Hypothalamus (tissue), 51 donors: ENCODE measurements at places on chromosomes 3 and 15.

- no peak for DNase-seq
Measured at GRCh38 chr3:129619726-129620162, 13.3 kb upstream of the PLXND1 start.

GRCh38 chr15:55247766-55248427 is 41.7 kb downstream of the RAB27A start:
- no peak for DNase-seq

- no peak for DNase-seq
Measured at GRCh38 chr3:63585927-63586326, 66.5 kb upstream of the SNTN start.

DNA sequence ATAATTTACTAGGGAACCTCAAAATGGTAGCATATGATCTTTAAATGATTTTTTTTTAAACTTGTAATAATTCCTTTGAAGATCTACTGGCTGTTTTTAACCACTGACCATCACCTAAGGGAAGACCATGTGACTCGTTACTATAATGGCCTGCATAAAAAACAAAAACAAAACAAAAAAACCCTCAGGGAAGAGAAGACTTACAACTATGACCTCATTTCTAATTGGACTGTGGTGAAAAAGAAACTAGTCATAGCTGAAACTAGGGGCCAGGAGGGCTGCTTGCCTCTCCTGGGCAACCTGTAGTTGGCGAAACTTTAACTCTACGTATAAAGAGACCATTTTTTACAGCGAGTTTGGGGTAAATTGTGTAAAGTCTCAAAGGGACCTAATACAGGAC is 23.0 kb downstream of the PAQR9 start:
- no peak for DNase-seq

- no peak for DNase-seq
Measured at GRCh38 chr3:128987302-128988100, 6.4 kb downstream of the CFAP92 start.

- DNase-seq = no peak
Measured at GRCh38 chr3:89179355-89180001, 72.1 kb downstream of the EPHA3 start.

- DNase-seq = no peak
Measured at GRCh38 chr3:196849180-196849741, 18.5 kb upstream of the SENP5 start.

DNA sequence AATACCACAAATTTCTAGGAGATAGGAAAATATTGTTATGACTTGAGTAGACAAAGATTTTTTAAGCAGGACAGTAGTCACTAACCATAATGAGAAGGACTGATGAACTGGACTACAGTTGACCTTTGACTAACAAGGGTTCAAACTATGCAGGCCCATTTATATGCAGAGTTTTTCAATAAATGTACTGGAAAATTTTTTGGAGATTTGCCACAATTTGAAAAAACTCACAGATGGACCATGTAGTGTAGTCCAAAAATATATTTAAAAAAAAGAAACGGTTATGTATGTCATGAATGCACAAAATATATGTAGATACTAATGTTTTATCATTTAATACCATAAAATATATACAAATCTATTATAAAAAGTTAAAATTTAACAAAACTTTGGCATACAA is 151.8 kb downstream of the LRRN1 start:
- no peak for DNase-seq

GRCh38 chr3:123406598-123406997 is 42.3 kb downstream of the ADCY5 start:
- DNase-seq = peak; percentile 14

DNA sequence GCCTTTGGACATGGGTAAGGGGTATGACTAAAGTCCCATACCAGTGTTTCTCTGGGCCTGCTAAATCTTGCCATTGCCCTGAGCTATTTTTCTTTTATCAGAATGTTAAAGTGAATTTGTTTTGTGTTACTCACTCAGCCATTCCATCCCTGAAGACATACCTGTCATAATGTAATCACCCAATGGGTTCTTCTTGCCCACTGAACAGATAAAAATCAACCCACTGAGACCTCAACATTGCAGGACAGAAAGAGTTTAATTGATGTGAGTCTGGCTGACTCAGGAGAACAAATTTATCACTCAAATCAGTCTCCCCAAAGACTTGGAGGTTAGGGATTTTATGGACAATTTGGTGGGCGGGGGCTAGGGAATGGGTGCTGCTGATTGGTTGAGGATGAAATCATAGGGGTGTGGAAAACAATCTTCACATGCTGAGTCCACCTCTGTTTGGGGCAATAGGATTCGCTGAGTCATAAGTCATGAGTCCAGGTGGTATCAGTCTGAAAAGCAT is 47.4 kb downstream of the ILDR1 start:
- DNase-seq = no peak

GRCh38 chr3:59381282-59381681 is 331.5 kb upstream of the CFAP20DC start:
- DNase-seq = no peak

DNA sequence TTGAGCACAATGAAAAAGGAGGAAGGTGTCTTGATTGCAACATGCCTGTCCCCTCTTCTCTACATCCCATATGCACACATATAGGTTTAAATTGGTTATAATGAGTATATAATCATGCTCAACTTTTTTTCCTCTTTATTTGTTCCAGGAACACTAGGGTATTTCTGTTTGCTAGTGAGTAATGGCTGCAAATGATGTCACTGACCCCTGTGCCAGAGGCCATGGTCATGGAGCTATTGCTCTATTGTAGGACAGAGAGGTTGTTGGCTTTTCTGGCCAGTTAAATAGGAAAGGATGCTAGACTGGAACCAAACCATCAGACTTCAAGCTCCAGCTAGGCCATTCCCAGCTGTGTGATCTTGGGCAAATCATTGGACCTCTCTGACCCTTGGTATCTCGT is 9.6 kb downstream of the ARHGEF3 start:
- no peak for DNase-seq

DNA sequence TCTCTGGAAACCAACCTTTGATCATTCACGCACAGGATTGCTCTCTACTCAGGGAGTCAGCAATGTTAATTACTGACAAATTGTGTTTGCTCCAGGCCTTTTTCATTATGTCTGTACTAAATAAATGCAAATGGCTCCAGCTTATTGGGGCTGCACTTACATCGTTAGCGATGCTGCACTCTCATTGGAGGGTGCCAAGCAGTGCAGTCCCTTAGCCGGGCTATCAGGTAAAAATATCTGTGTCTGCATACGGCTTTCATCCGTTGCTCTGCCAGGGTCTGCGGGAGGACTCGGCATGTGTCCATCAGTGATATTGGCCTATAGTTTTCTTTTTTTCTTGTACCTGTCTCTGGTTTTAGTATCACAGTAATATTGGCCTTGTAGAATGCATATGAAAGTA is 471.5 kb upstream of the CADM2 start:
- no peak for DNase-seq

GRCh38 chr15:49573421-49573820 is 47.2 kb downstream of the FAM227B start:
- DNase-seq = no peak

GRCh38 chr15:47394286-47394809 is 323.0 kb upstream of the SEMA6D start:
- no peak for DNase-seq

- no peak for DNase-seq
Measured at GRCh38 chr3:74000725-74001124, 376.0 kb upstream of the PDZRN3 start.

GRCh38 chr3:109387201-109387600 is 49.9 kb upstream of the DPPA4 start:
- DNase-seq = no peak

DNA sequence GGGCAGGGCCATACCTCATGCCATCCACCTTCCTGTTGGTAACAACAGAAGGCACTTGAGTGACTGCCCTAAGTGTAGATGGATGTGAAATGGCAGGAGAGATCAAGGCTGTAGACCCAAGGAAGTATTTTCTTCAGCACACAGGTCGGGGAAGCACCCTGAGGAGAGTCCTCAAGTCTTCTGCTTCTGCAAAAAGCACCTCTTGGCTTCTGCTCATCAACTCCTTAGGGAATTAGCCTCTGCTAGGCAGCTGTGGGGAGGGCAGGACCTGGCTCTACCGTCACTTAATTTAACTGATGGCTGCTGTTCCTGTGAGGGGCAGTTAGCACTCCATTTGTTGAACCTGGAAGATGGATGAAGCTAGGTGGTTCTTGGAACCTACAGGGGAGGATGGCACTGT is 6.9 kb upstream of the CACNA2D2 start:
- no peak for DNase-seq

- no peak for DNase-seq
Measured at GRCh38 chr15:25469377-25469776, 30.6 kb upstream of the UBE3A start.

GRCh38 chr3:108295421-108296175 is 750 bp upstream of the HHLA2 start:
- DNase-seq = no peak

DNA sequence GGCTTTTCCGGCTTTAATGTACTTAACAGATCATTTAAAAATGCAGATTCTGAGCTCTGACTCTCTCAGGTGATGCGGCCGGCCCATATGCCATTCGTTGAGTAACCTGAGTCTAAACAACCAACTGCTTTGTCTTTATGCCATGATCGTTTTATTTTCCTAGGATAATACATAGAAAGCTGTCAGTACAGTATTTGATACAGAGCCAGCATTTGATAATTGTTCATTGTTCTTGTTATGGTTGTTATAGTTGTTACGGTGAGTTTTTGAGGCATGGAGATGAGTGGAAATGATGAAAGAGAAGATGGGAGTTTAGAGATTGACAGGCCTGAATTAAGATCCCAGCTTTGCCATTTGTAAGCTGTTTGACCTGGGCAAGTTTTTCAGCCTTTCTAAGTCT is 40.0 kb downstream of the TMEM45A start:
- DNase-seq = no peak

DNA sequence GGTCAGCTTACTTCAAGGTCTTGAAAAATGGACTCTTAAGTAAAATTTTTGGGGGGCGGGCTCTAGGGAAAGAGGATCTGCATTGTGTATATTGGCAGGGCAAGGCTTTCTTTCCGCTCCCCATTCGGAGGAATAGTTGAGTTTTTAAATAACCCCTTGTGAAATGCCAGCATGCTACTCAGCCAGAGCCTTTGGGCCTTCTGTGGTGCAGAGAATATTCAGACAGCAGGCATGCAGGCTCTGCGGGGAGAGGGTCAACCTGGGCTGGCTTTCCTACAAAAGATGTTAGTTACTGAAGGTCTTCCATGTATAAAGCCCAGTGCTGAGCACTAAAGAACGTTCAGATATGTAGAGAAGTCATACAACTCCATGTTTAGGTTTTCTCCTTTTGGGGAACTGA is 40.6 kb downstream of the ADAMTSL3 start:
- no peak for DNase-seq

DNA sequence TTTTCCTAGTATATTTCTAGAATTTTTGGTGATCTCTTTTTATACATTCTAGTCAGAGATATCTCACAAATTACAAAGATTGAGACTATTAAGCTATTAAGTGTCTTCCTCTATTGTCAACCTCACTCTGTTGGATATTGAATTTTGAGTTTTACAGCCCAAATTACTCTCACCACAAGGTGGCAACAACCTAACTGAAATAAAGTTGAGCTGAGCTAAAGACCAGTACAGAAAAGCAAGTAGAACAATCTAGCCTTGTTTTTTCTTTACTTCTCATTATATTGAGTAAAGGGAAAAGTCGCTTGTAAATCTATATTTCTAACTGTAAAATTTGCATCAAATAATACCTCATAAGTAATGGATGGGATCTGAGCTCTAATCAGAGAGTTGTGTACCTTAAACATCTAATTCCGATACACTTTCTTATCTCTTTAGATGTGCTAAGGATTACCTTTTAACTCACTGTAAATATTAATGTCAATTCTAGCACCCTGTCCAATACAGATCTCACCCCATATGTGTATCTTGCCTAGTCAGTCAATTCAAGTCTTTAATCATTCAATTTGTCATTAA is 13.6 kb upstream of the COMMD2 start:
- no peak for DNase-seq

- no peak for DNase-seq
Measured at GRCh38 chr3:37652851-37653250, 208.8 kb upstream of the CTDSPL start.

- no peak for DNase-seq
Measured at GRCh38 chr15:39621976-39622375, 41.1 kb downstream of the THBS1 start.

DNA sequence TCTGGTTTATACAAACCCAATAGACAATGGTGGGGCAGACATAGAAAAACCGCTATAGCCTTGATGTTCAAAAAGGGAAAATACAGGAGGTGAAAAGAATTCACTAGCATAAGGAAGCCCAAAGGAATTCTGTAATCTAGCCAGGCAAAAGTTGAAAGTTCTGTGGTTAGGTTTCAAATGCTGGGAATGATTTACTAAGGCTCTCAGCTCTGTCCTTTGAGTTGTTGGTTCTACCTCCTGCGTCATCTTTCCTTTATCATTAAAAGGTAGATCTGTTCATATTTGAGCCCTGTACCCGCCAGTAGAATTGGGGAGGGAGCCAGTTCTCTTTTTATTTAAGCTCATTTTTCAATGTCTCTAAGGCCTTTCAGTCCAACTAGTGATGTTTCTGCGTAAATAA is 866.5 kb downstream of the IGSF11 start:
- no peak for DNase-seq

DNA sequence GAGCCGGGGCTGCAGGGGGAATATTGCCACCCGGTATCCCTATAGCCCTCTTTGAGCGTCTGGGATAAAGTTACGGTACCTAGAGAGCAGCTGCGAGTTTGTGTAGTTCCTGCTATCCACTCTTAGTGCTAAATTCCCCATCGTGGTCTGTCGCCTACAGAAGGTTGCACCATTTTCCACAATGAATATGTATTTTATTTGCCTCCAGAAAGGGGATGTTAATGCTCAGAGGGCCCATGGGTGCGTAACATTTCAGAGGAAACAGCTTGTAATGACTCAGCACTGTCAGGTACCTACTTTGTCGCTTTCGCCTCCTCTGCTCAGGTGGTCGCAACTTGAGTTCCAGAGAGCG is 1.1 kb downstream of the SLCO3A1 start:
- no peak for DNase-seq

DNA sequence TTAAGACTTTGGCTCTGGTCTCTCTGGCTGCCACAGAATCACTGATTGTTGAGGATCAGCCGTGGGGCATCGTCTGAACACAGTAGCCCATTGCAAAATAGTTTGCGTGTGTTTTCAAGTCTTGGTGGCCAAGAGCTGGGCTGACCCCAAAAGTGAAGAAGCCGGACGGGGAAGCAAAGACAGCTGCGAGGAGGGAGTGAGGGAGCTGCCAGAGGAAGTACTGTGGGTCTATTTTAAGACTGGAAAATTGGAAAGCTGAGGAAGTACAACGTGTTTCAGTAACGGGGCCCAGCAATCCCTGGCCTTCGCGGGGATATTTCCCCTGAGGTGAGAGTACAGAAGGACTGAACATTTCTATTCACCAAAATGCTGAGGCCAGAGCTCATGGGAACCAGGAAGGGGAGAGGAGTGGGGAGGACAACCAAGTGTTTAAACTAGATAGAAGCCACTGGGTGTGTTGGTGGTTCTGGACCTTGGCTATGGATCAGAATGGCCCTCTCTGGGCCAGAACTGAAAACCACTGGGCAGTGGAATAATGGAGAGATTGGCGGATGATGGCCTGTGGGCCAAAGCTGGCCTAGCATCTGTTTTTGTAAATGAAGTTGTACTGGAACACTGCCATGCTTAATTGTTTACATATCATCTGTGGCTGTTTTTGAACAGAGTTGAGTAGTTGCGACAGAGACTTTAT is 34.1 kb upstream of the LIMD1 start:
- DNase-seq = peak; percentile 56
